ENCODE measurements at places on chromosomes 7 and 10.

DNA sequence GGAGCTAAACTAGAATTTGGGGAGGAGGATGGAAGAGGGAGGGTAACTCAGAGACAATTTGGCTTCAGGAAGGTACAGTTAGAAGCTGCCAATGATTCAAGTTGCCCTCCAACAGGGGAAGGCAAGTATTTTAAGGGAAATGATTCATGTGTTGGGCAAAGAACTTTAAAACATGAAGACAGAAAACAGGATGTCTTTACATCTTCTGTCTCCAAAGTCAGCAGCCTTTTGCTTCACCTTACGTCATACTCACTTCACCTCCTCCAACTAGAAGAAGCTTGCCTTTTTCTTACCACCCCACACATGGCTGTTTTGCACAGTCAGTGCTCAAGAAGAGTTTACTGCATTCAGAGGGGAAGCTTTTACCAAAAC is 36.1 kb downstream of the PPP1R3C start:
- peak; percentile 90 for DNase-seq

DNA sequence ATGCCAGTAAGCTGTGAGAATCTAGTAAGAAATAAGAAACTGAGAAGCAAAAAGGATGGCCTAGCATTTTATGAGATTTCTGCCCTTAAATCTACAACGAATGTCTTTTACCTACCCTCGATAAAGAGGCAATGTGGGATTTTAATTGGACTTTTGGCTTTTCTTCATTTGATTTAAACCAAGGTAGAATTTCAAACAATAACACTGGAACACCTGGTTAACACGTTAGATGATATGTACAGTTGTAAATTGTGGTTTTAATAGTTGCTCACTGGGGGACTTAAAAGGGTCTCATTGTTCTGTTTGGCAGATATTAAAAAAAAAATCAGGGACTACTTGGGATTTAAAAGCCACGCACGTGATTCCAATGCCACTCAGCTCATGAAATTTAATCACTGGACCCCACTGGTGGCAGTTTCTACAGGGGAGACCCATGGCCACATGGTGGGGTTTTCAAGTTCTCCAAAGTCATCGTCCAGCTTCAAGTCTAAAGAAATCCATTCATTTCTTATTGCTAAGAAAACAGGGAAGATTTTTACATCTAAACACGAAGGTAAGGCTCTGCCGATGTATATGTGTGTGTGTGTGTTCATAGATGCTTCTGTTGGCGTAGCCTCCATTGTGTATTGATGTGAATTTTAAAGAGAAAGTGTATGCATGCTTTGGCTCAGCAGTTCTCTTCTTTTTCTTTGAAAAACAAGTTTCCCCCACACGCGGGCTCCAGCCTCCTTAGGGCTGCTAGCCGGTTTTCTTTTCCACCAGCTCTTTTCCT is 588.6 kb upstream of the MKI67 start:
- DNase-seq: no peak

DNA sequence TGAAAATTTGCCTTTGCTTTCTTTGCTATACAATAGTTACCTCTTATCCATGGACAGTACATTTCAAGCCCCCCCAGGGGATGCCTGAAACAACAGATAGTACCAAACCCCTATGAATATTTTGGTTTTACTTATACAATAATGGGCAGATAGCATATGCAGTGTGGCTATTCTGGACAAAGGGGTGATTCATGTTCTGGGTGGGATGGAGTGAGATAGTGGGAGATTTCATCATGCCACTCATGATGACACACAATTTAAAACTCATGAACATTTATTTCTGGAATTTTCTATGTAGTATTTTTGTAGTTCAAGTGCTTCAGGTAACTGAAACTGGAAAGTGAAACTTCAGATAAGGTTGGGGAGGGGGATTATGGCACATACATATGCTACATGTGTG is 12.0 kb downstream of the STARD3NL start:
- no peak for DNase-seq

GRCh38 chr10:100969187-100970075 is at the start of gene SEMA4G:
Gene SEMA4G (plus strand): TSS chr10:100969504. CDS start chr10:100972913, 3,409 bp downstream.
- DNase-seq: peak; percentile 56

- DNase-seq: no peak
Observed at GRCh38 chr7:36735172-36735571, 10.9 kb upstream of the AOAH start.

DNA sequence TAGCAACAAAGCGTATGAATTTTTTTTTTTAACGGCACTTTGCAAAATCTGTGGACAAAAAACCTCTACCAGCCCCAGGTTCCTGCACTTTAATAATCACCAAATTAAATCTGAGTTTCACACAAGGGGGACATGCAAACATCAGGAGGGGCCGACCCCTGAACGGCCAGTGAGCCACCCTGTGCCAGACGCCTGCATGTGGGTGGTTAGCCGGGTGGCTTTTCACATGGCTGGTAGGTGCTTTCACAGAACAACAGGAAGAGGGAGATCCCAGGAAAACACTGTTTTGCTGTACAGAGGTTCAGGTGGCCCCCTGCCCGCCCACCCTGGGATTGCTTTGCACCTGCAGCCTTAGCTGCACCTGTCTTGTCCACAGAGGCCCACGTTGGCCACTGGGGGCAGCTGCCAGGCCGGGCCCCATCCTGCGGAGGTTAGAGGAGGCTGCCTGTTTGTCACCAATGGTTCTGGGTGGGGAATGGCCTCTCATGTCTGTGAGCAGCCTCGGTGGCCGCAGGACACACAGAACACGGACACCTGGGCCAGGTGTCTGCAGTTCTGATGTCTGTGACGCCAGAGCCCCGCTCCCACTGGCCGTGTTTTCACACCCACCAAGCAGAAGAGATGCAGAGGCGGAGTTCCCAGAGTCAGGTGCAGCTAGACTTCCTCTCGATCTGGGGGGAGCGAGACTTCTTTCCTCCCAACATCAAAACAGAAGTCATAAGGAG is 107.7 kb downstream of the FAM53B start:
- no peak for DNase-seq

Measured in lung microvascular endothelial cell (primary cell).